CD4-positive, alpha-beta T cell treated with Interleukin-4 for 1 hour (primary cell): ENCODE measurements at places on chromosomes 7 and 10.
A peak's percentile ranks its signal among the peaks of the same experiment; 100 is the strongest.

DNA sequence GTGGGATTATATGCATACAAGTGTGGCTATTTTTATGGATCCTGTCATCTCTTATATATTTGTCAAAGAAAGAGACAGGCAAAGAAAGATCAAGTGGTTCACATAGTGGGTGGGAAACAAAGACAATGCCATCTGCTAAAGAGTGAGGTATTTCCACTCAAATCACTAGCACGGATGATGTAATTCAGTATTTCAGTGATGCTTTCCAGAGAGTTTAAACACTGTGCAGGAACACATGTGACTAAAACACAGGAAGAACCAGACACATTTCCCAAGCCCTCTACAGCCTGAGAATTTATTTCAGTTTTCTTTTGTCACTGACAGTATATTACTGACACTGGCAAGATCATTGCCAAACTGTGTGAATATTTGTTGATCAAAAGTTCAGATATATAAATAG lies 885.7 kb upstream of the CELF2 start:
- no peak for DNase-seq

GRCh38 chr7:33539659-33540400 lies 365.5 kb upstream of the BMPER start:
- no peak for DNase-seq

GRCh38 chr10:76052682-76053503 lies 621.5 kb downstream of the LRMDA start:
- DNase-seq, result no peak

DNA sequence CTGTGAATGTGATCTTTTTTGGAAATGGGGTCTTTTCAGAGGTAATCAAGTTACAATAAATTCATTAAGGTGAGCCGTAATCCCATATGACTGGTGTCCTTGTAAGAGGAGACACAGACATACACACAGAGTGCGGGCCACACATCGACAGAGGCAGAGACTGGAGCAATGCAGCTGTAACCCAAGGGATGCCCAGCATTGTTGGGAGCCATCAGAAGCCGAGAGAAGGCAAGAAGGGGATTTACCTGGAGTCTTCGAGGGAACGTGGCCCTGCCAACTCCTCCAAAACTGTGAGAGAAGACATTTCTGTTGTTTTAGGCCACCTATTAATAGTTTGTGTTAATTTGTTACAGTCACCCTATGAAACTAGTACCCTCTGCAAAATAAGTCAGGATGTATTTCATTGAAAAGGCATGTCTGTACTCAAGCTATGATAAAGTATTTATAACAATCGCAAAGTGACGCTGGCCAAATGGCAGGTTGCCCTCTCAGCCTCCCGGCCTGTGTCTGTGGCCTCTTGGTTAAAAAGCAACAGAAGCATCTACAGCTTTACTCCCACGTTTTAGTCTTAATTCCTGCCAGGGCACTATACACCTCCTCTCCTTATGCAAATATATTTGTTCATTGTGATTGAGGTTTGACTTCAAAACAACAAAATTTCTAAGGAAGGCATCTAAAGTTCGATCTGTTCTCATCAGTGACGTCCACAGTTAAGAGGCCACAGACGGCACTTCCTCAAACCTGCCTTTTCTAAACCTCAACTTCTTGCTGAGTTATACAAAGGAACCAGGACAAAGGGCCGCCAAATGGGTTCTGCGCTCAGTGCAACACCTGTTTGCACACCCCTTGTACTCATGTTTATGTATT lies 46.8 kb downstream of the HIPK2 start:
- peak; percentile 74 for DNase-seq

GRCh38 chr7:5780801-5781496 lies 514 bp downstream of the RNF216 start:
- DNase-seq, result peak; percentile 36

DNA sequence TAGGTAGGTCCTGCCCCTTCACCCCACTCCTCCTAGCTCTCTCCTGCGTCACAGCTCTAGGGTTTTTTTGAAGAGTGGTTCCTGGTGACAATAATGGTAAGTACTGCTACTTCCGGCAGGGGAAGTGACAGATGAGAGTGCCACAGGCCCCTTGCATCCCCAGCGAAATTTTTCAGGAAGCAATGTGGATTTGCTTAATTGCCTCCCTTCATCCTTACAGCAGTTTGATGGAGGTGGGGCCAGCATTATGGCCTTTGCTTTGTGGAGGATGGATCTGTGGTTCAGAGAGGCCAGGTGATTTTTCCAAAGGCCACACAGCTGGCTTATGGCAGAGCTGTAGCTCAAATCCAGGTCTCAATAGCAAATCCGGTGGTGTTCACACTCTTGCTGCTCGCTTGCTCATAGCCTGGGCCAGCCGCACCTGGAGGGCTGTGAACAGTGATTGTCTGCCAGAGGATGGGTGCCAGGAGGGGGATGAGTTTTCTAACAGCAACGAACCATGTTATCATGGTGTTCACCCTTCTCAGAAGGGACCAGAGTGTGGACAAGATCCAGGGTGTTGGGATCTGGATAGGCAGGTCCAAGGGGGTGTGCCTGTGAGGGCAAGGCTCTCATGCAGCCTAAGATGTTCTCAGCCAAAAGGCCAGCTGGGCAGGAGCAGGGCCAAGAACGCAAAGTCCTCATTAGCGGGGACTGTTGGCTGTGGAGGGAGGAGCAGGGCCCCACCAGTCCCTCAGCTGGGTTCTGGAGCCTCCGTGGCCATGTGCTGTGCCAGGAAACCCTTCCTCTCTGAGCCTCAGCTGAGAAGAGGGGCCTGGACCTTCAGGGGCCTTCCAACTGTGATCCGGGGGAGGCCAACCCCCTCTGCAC lies 89.0 kb downstream of the EMX2 start:
- DNase-seq, result no peak

DNA sequence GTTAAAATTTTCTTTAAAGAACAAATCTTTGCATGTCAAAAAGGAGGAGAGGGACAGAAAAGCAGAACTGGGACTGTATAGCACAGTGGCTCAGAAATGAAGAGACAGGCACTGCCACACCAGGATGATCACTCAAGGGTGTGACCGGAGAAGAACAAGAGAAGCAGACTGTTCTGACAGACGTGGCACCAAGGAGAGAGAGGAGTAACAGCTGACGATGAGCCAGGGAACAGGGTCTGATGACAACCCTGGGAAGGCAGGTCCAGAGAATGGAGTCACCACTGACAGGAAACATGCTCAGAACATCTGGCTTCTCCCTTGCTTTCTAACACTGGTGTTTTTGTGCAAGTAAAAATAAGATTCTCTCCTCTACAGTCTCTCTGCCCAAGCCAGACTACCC lies 14.6 kb upstream of the VAX1 start:
- DNase-seq, result no peak

- no peak for DNase-seq
These were observed 84.4 kb upstream of the SHH start for GRCh38 chr7:155896531-155897263.

DNA sequence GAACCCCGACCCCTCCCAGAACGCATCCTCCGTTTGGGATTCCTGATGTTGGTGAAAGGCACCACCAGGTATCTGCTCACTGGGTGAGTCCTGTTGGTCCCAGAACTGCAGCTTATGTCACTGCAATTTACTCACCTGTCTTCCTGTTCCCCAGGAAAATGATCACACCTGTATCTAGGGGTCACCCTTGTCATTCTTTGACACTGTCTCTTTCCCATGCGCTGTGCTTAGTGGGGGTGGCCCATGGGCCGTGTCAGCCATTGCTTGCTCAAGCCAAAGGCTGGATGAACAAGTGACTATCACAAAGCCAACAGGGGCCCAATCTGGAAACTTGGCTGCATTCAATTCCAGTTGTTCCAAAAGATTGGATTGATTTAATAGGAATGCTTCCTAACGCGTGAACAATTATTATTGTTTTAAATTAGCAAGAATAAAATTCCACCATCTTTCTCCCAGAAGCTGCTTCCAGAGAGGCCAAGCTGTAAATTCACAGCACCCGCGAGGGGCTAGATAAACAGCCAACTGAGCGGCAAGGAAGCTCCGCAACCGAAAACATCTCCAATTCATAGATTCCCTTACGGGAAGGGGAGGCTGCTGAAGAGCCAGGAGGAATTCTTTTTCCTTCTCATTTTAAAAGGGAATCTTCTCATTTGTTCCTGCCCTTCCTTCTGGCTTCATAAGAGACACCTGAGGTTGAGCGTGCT lies 134.8 kb upstream of the ZMIZ1 start:
- no peak for DNase-seq

DNA sequence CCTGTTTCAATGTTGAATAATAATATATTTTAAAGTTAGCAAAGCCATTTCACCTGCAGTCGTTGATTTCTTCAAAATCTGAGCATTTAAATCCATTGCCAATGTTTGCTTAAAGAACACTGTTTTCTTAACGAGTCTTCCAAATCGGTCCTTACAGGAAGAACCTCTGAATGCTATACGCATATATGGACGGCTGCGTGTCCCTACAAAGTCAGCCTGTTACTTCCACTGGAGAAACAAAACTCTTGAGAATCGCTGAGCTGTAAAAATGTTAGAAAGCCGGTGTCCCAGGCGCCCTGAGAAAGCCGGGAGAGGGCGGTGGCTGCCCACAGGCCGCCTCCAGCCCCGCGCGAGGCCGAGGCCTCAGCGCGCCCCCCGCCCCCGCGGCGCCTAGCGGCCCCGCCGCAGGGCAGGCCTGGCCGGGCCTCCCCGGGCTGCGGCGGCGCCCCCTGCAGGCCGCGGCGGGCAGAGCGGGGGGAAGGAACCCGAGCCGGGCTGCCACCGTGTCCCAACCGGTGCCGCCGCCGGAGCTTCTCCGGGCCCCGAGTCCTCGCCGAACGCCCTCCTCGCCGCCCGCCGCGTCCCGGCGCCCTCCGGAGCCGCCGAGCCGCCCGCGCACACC lies at the start of gene FHIP2A:
FHIP2A (plus strand) TSS at position 488 of the 622 bp plus-strand sequence. CDS start 299 bp downstream, outside the sequence.
- DNase-seq, result peak; percentile 84

DNA sequence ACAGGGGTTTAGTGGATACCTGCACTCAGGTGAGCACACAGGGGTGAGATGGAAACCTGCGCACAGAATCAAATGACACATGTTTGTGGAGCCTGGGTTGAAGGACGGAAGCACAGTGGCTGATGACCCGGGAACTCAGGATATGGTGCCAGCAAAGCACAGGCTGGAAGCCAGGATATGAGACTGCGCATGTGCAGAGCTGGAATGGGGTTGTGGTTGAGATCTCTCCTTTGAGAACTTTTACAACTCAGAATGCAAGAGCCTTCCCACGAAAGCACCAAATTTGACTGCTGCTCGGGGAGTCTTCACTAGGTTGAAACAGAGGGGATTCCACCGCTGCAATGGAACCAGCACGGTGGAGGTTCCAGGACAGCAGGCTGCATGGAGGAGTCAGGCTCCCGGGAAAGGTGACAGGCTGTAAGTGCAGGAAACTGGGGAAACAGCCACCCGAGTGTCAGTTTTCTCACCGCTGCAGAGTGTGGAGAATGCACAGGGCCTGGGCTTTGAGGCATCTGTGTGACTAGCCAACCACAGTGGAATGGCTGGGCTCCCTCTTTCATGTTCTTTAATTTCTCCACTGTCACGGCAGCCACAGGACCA lies 133.4 kb upstream of the TCERG1L start:
- no peak for DNase-seq

DNA sequence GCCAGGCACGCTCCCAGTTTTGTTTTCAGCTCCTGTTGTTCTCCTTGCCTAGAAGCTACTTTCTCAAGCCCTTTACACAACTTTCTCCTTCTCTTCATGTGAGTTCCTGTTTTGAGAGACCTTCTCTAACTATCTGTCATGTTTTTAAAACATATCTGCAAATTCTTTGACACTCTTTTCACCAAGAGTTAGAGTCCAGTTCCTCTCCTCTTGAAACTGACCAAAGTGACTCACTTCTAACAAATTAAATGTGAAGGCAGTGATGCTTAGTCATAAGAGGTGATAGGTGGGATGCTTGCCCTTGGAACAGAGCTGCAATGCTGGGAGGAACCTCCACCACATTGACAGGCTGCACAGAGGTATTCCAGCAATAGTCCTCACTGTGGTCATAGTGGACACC lies 25.3 kb downstream of the ZSCAN25 start:
- DNase-seq, result no peak
